Uterus (tissue), 4 donors: ENCODE measurements at places on chromosomes 6 and 20. TPM values are rescaled to one million over a fixed set of nuclear protein-coding genes. Genes with fewer than 3 reads are reported as not detected.

The NINL gene
- 18.9 TPM for total RNA-seq

The PGBD1 gene
- 10.9 TPM for total RNA-seq

- no peak for DNase-seq
Measured at GRCh38 chr6:100457311-100457990, 7.3 kb downstream of the SIM1 start.

- no peak for DNase-seq
Measured at GRCh38 chr6:49326347-49326746, 136.7 kb downstream of the MMUT start.

DNA sequence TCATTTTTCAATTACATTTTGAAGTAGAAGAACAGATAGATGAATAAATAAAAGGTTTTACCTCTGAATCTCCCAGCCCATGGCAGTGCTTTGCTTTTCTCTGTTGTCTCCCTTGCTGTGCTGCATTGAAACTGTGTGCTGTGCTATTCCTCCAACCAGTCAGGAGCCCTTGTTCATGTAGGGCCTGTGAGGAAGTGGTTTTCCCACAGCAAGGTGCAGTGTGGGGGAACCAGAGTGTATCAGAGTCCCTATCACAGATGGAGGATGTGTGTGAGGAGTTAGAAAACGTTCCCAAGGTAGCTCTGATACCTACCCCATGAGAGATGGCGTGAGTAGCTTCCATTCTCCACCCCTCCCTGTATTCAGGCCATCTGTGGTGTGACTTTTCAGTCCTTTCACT, 72.8 kb upstream of the RALGAPA2 start:
- DNase-seq: no peak

- DNase-seq: no peak
Measured at GRCh38 chr6:91487696-91488392, 901.0 kb upstream of the MAP3K7 start.

- no peak for DNase-seq
Measured at GRCh38 chr6:30568245-30568644, 3.0 kb upstream of the ABCF1 start.

GRCh38 chr6:113631666-113632065, 225.5 kb upstream of the MARCKS start:
- DNase-seq: no peak

GRCh38 chr20:40471261-40471629, 217.8 kb downstream of the MAFB start:
- DNase-seq: no peak

DNA sequence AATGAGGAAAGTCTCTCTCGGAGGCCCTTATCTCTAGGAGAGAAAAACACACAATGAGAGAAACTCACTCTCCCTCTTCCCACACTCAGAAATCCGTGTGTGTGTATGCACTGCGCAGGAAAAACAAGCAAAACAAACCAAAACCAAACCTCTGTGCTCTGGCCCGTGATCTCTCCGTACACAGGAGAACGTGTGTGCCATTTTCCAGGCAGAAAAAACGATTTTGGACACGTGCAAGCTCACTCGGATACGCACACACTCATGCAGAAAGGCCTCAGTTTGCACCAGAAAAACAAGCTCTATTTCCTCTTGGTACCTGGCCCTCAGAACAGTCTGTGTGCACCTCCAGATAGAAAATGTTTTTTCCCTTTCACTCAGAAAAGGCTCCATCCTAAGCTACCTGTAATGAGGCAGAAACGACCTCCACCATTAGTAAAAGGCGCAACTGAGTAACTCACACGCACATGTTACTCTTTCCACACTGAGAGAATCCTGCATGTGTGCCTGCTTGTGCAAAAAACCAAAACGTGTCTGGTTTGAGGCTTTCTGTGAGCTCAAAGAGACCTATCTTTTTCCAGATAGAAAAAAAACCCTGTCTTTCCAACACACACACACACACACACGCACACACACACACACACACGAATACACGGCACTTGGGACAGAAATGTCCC, 99.2 kb downstream of the EDN3 start:
- DNase-seq: no peak

GRCh38 chr20:44746367-44747165, 901 bp downstream of the KCNK15 start:
- DNase-seq: no peak

DNA sequence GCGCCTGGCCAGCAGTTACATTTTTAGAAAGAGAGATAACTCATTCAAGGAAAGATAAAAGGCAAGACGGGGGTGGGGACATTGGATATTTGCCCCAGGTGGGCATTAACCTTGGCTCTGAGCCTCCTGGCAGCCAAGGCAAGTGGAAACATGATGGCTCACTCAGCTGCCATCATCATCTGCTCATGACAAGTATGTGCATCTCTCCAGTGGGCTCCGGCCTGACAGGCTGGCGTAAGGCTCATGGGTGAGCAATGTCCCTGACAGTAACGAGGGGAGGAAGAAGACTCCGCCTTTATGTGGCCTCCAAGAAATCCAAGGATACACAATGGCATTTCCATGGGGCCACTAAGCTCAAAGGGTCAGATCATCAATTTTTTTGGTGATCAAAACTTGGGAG, 13.3 kb downstream of the ANKRD60 start:
- DNase-seq: no peak

GRCh38 chr6:109705258-109705657, 14.2 kb downstream of the FIG4 start:
- peak; percentile 76 for DNase-seq

- peak; percentile 32 for DNase-seq
Measured at GRCh38 chr6:116387374-116387773, 16.6 kb downstream of the DSE start.

- no peak for DNase-seq
Measured at GRCh38 chr20:54219751-54220426, 12.0 kb downstream of the PFDN4 start.

- no peak for DNase-seq
Measured at GRCh38 chr6:166483026-166483425, 100.3 kb upstream of the MPC1 start.
